ENCODE measurements at places on chromosomes 11 and 22.

DNA sequence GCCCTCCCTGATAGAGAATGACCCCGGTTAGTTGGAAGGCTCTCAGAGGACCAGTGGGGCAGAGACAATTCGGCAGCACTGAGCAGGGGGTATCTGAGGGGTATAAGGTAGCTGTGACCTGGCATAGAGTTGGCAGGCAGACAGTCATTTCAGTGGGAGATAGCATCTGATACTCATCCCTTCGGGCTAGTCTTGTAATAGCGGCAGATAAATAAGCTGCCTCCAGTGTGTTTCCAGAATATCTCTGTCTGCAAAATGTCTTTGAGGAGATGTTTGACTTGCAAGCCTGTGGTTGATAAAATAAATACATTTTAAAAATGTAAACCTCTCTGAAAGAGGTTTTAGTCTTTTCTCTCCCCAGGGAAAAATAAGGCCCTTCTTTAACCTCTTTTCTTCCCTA lies 54.2 kb downstream of the TEAD1 start:
- DNase-seq: no peak

GRCh38 chr11:61891331-61892084 lies at the start of gene FADS3:
Gene FADS3, minus strand, starts transcription at chr11:61891545. Its CDS starts 164 bp downstream, at chr11:61891381.
- peak; percentile 82 for DNase-seq

DNA sequence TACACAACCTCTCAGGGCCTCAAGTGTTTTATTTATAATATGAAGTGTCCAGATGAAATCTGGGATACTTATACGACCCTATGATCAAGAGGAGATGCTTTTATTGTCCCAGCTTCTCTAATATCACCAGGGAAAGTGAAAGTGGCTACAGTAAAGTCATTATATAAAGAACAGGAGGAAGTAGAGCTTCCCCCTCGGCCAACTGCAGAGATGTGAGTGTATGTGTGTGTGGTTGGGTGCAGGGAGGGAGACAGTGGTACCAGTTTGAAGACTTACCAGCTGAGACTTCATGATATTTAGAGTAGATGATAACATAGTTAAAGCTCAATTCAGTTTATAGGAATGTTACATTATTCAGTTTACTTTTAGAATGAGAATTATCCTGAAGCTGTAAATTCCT lies 373.6 kb upstream of the DDI1 start:
- DNase-seq: peak; percentile 7

GRCh38 chr22:19533049-19533626 lies 8.9 kb upstream of the CLDN5 start:
- DNase-seq: no peak

DNA sequence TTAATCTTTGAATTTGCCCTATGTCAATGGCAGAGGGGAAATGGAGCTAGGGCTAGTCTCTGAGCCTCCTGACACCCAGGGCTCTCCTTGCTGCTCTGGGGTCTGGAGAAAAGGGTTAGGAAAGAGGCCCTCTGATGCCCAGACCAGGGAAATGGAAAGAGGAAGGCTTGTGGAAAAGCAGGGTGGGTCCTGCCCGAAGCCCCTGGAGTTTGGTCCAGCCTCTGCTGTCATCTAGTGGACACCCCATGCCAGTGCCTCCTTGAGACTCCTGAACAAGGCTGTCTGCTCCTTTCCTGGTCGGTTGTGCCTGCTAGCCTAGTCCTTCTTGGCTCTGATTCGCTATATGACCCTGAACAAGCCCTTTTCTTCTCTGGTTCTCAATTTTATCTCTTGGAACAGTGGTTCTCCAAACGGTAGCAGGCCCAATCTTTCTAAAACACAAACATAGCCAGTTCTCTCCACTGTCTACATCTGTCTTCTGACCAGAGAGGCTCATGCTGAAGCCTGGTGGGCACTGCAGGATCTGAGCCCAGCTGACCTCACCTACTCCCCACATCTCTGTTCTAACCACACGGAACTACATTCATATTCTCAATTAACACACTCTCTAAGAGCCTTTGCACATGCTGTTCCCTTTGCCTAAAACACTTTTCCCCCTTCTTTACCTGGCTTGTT lies 8.8 kb upstream of the PLA2G3 start:
- peak; percentile 31 for DNase-seq

DNA sequence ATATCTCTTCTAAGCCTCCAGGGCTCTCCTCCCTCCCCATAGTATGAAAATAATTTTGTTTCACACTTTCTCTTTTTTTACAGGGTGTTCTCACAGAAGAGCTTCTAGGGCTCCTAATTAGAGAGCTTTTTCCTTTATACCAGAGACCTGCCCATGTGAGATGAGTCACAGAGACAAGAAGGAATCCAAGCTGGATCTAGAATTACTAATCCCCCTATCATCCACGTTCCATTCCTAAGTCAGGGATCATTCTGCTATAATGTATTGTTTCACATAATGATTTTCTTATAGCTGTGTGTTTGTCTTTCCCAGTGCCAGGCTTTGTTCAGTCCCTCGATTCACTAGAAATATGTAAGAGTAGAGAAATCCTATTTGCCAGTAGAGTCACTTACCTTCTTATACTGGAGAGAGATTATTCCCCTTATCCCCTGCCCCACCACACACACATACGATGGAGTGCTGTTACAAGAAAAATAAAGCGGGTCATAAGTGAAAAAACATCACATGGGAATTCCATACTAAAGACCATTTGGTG lies 778.3 kb upstream of the LRRC4C start:
- no peak for DNase-seq

- no peak for DNase-seq
These were observed 13.9 kb downstream of the RBM4B start for GRCh38 chr11:66663741-66664296.

- DNase-seq: peak; percentile 8
These were observed 100.5 kb upstream of the RRM1 start for GRCh38 chr11:3994030-3994640.

DNA sequence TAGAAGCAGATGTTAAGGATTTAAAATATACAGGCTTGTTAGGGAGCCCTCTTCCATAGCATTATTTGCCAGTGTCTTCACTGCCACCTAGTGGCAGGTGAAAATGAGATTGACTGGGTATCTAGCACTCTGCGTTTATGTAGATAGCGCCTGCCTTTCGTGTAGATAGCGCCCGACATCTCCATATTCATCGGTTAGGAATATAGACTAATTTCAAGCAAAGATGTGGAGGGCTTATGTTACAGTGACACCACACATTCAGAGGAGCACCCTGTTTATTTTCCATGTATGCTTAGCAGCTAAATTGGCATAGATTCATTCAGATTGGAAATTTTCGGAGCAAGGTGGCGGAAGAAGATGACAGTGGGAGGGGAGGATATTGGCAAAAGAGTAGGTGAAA lies 72.0 kb downstream of the SLC5A12 start:
- no peak for DNase-seq

DNA sequence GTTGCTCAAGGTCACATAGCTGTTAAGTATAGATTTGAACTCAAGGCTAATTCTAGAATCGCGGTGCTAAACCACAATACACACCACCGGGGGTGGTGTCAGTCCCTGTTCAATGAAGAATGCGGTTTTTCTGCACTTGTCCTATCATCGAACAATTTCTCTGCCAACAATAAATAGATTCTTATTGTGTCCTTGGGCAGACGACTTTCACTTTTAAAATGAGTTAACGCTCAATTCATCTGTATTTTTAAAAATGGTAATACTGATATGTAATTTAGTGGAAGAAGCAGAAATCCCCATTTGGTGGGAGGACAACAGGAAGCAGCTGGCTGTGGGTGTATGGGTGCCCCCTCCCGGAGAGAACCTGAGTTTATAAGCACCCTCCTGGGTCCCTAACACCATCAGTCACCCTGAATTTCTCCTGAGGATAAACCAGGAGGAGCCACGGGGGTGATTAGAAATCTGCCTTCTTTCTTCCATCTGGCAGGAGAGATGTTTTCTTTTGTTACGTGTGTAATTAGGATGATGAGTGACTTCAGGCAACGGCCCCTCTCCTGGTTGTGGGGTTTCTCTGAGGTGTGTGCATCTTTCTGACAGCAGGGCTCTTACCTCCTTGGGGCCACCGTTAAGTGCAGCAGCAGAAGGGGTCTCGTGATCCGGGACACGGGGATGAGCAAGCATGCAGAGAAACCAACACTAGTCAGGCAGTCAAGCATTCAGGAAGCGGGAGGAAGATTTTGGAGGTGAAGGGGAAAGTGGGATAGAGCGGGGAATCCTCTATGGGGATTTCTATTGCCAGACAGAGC lies 87.7 kb downstream of the GRAMD1B start:
- no peak for DNase-seq

DNA sequence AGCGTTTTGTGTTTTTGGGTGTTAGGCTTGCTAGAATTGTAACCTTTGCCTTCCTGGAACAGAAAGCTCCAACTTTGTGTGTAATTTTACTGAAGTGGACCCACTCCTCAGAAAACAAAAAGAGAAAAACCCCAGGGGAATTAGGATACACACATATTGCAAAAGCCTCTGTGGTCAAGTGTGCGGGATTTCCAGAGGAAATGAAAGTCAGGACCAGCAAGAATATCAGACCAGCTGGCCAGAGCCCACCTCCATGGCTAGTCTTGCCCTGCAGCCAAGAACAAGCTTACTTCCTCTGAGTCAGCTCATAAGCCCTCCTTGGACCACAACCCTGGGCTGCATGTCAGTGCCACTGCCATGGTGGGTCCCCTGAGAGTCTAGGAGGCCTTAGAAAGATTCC lies 37.0 kb upstream of the FTH1 start:
- peak; percentile 11 for DNase-seq

DNA sequence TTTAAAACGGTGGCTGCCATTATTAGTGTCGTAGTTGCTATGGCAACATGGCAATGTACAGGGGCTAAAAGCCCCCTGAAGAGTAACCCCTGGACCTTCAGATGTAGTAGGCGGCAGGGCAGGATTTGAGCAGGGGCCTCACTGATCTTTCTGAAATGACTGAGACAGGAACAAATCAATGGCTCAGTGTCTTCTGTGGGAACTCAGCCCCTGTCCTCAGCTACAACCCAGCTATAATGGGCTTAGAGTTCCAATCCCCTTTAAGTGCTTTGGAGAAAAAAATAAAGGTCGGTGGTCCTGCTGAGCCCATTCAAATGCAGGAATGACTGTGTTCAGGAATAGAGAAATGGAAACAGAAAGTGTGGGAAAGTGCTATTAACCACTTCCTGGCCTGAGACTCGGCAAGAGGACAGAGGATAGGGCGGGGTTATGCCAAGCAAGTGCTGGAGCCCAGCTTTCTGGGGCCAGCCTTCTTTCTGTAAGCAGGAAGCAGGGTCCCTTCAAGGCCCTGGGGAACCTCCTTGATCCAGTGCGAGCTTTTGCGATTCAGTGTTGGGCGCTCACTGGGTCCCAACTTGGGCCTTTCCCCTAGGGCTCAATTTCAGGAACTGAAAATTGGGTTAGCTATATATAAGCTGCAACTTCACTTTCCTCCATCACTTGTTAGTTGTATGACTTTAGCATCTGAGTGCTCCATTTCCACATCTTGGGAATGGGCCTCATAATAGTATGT lies 6.1 kb upstream of the CD82 start:
- DNase-seq: peak; percentile 42

- DNase-seq: no peak
These were observed 306.6 kb downstream of the FAT3 start for GRCh38 chr11:92531065-92531739.

DNA sequence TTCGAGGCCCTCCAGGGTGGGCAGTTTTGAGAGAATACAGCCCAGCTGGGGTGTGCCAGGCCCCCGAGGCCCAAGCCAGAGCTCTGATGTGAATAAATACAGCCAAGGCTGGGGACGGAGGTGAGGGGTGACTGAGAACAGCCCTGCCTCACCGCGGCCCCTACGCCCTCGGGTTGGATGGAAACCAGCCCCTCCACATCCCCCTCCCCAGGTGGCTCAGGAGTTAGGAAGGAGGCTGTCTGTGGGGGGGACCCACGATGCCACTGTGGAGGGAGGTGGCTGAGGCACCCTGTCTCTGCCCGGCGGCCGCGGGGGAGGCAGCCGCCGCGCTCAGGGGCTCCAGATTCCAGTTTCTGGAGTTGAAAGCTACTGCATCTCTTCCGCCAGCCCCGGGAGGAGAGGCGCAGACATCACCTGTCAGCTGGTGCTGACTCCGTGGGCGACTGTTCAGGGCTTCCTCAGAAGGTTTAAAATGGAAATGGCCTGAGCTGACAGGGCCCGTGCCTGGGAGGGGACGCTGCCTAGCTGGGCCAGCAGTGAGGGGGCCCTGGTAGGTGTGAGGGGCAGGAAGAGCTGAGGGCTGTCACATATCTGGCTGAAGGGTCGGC lies 1.4 kb downstream of the FLRT1 start:
- DNase-seq: no peak

DNA sequence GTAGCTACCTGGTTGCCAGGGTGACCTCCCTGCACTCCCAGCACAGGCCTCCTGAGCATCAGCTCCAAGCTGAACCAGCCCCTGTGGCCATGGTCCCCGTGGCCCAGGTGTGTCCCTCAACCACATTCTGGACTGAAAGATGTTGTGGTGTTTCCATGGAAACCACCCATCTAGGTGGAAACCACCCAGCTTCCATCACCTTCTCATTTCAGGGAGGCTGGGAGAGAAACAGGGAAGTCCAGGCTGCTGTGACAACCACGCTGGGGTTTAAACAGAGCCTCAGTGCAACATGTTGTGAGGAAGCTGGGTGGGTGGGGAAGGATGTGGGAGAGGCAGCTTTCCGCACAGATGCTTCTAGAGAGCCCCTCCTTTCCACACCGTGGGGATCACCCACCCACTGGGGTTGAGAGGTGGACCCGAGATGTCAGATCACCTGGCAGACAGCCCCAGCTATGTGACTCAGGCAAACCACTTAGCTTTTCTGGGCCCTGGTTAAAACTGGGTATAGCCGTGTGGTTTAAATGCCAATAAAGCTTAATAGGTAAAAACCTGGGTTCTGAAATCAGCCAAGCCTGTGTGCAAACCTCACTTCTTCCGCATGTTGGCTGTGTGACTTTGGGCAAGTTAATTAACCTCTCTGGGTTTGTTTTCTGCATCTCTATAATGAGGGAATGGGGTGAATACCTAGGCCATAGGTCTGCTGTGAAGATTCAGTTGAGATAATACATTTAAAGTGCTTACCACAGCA lies 46.4 kb downstream of the CD82 start:
- DNase-seq: peak; percentile 78

All from CD4-positive, alpha-beta T cell treated with Interferon alpha-2 for 1 hour (primary cell).